ENCODE measurements at places on chromosomes 7 and 10.

GRCh38 chr7:55065511-55066229, 46.9 kb downstream of the EGFR start:
- peak; percentile 85 for DNase-seq

DNA sequence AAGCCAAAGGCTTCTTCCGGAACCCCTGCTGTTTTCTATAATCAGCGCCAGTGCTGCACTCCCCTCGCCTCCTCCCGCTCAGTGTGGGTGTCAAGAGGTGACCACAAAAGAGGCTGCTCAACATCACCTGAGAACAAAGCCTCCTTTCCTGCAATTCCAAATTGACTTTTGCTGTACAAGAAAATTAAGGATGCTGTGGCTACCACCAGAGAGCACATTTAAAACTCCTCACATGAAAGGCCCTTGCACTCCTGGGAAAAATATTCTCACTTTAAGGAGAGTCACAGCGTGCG, 96.4 kb downstream of the HIPK2 start:
- no peak for DNase-seq

GRCh38 chr7:106367018-106367420, 82.2 kb upstream of the NAMPT start:
- no peak for DNase-seq

- DNase-seq: no peak
These were observed 1.2 kb downstream of the CFTR start for GRCh38 chr7:117480978-117481377.

GRCh38 chr7:101820703-101821102, 3.3 kb downstream of the CUX1 start:
- no peak for DNase-seq

DNA sequence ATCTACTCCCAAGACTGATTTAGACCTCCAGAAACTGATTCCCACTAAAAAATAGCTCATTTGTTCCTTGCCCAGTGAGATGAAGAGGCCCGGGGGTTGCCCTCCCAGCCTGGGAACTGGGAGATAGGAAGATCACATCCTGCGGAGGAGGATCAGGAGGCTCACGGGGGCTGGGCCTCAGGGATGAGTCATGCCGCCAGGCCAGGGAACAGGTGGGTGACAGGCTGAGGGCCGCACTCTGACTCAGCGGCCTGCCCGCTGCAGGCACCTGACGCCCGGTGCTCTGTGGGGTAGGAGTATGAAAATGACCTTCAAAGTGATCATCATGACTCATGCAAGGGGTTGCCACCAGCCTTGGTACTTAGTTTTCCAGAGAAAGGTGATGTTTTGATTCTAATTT, 104.5 kb upstream of the ZPBP start:
- peak; percentile 95 for DNase-seq

DNA sequence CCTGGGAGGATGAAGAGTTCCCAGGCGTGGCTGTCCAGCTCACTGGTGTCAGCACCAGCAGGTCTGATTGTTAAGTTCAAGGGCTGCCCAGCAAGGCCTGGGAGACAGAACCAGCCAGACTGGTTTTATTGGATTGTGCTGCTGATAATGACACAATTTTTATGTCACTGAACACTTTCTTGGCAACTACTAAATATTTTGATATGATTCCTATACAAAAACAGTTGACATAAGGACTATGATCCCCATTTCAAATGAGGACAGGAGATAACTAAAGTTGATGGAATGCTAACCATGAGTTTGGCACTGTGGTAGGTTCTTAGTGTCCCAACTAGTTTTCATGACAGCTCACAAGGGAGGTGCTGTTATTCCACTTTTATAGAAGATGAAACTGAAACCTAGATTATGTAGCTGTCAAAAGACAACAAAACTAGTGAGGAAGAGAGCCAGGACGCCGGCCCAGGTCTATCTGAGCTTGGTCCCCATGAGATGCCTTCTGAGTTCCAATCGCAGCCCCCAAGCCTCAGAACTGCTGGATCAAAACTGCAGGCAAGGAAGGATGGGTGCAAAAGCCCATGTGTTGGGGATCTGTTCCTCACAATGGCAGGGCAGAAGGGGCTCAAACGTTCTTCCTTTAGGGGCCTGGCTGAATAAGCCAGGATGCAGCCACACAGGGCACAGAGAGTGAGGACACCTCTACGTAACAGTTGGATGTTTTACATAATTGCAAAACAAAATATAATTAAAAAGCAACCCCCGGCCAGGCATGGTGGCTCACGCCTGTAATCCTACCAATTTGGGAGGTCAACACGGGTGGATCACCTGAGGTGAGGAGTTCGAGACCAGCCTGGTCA, 52.8 kb downstream of the COBL start:
- DNase-seq: peak; percentile 67

GRCh38 chr7:98106647-98107312, at the start of gene LMTK2:
TSS of gene LMTK2 (plus strand) at chr7:98106862. CDS start at chr7:98107178, 316 bp downstream.
- DNase-seq: peak; percentile 95

GRCh38 chr10:22945934-22946673, 18.3 kb downstream of the ARMC3 start:
- DNase-seq: no peak

- DNase-seq: no peak
These were observed 104.2 kb downstream of the GALNT11 start for GRCh38 chr7:152129682-152130081.

DNA sequence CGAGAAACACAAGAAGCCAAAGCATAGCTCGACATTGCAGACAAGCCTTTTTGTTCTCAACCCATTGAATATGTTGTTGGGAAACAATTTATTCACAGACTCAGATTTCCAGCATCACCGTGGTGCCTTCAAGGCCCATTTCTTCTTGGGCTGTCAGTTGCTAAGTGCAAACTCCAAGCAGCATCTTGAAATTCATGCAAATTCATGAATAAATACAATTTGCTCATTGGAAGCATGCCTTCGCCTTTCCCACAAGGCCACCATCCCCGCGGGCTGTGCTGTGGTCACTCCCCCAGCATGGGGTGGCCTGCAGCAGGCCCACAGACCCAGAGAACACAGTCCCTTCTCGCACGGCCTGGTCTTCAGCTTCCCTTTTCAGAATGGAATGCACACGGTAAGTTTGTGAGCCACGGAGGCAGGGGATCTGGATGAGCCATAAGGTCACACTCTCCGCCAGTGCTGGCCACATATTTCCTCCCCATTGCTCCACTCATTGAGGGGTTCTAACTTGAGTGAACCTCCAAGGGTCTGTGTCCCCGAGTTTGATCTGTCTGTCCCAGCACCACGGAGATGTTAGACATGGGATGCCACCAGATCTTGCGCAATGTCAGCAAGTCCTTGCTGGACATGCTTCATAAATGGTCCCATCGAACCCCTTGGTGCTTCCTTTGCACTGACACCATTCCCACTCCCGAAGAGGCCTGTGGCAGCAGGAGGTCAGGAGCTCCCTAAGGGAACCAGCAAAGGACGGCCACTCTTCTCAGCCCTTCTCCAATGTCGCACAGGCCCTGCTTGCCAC, 109.5 kb downstream of the GFRA1 start:
- peak; percentile 21 for DNase-seq

- DNase-seq: no peak
These were observed 309.2 kb downstream of the GFRA1 start for GRCh38 chr10:115963848-115964247.

DNA sequence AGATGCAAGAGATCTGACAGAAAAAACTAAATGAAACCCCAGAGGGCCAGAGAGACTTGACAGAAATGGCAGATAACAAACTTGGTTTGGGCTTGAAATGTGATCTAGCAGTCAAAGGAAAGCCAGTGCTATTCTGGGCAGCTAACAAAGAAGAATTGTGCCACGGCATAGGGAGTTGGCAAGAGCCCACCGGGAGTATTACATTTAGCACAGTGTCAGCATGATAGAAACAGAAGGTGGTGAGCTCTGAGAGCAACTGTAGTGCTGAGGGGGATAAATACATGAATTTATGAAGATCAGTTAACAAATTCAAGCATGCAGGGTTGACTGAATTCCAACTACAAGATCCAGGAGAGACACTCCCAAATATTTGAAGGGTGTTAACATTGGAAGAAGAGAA, 91.1 kb downstream of the AHCYL2 start:
- no peak for DNase-seq

DNA sequence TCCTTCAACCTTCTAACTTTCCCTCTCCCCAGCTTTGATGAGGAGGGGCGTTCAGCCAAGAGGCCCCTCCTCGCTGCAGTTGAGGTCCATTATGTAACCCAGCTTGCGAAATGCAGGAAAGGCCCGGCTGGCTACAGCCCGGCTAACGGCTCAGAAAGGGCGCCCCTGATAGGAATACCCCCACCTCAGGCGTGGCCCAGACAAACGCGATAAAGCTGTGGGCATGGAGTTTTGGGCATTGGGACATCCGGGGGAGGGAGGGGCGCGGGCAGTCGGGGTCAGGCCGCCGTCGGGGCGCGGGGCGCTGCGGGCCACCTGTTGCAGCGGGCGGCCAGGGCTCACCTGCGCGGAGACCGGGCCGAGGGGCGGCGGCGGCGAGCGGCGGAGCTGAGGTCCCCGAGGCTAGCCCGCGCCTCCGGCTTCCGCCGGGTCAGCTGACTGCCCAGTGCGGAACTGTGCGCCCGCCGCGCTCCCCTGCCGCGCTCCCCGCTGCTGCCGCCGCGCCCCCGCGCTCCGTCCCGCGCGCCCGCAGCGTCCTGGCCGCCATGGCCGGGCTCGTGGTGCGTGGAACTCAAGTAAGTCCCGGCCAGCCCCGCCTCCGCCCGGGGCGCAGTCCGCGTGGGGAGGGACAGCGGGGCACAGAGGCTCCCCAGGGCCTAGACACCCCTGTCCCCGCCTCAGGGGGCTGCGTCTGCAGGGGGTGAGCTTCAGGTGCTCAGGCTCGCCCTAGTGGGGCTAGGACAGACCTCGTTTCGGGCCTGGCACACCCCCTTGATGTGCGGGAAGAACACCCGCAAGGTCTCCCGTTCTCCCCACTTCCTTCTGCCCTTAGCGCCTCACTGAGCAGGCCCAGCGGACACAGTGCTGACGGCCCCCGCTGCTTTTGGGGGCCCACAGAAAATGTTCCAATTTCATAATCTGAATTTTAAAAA, at the start of gene LRMDA:
Gene LRMDA, plus strand, starts transcription at position 445 of the 932 bp plus-strand sequence.
- no peak for DNase-seq

DNA sequence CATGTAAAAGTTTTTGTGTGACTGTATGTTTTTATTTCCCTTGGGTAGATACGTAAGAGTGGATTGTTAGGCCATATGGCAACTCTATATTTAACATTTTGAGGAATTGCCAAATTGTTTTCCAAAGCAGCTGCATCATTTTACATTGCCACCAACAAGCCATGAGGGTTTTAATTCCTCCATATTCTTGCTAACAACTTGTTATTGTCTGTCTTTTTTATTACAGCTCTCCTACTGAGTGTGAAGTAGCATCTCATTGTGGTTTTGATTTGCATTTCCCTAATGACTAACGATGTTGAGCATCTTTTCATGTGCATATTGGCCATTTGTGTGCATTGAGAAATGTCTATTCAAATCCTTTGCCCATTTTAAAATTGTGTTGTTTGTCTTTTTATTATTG, 94.9 kb downstream of the CARD11 start:
- DNase-seq: no peak

DNA sequence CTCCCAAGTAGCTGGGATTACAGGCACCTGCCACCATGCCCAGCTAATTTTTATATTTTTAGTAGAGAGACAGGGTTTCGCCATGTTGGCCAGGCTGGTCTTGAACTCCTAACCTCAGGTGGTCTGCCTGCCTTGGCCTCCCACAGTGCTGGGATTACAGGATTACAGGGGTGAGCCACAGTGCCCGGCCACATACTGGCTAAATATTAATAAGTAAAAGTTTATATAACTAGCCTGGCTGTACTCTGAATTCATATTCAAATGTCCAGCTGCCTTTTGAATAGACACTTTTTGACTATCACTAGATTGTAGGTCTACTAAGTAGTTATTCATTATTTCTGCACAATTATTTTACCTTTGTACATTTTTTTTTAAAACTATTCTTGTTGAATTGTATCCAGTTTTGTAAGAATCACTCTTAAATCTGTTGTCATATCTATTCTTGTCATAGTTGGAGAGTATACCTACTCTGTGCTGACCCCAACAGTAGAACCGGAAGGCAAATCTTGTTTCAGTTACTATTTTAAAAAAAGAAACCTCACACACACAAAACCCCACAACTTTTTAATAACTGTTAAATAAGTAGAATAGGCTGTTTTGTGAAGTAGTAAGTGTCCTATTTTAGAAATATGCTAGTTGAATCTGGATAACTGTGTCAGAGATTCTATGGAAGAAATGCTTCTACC, 29.6 kb downstream of the MINPP1 start:
- DNase-seq: no peak

DNA sequence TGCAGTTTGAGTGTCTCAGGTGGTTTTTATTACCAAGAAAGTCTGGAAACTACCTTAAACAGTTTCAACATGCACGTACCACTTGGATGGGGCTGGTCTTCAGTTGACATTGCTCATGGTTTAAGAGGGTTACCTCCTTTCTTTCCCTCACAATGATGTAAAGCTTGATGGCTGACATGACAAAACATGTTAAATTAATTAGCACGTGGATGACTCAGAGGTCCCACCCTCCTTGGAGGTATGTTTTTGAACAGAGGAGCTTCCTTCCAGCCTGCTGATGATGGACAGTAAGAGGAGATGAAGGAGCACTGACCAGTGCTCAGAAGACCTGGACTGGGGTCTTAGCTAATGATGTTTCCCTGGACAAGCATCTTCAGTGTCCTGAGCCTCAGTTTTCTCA, 322.3 kb upstream of the PODXL start:
- DNase-seq: no peak

- DNase-seq: no peak
These were observed 286.9 kb downstream of the PTEN start for GRCh38 chr10:88150339-88150738.

DNA sequence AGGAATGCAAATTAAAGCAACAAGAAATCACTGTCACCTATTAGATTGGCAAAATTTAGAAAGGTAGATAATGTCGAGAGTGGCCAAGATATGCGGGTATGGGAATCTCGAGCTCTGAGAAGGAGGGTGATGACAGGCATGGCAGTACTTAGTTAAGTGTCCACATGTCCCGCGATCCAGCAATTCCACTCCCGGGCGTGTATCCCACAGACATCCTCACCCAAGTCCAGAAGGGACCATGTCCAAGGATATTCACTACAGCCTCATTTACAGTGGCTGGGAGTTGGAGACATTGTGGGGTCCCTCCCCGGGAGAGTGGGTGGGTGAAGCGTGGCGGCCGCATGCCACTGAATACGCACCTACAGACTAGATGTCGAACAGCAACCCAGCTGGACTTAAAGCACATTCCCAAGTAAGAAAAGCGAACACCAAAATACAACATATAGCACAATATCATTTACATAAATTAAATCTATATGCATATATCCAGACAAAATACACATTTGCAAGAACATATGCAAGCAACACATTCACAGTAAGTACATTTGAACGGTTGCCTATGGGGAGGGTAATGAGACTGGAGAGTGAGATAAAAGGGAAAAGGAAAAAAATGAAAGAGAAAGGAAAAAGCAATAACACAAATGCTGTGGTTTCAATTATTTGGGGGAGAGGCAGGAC, 9.9 kb downstream of the KCNH2 start:
- no peak for DNase-seq
